ENCODE measurements at places on chromosomes 3 and 15.

DNA sequence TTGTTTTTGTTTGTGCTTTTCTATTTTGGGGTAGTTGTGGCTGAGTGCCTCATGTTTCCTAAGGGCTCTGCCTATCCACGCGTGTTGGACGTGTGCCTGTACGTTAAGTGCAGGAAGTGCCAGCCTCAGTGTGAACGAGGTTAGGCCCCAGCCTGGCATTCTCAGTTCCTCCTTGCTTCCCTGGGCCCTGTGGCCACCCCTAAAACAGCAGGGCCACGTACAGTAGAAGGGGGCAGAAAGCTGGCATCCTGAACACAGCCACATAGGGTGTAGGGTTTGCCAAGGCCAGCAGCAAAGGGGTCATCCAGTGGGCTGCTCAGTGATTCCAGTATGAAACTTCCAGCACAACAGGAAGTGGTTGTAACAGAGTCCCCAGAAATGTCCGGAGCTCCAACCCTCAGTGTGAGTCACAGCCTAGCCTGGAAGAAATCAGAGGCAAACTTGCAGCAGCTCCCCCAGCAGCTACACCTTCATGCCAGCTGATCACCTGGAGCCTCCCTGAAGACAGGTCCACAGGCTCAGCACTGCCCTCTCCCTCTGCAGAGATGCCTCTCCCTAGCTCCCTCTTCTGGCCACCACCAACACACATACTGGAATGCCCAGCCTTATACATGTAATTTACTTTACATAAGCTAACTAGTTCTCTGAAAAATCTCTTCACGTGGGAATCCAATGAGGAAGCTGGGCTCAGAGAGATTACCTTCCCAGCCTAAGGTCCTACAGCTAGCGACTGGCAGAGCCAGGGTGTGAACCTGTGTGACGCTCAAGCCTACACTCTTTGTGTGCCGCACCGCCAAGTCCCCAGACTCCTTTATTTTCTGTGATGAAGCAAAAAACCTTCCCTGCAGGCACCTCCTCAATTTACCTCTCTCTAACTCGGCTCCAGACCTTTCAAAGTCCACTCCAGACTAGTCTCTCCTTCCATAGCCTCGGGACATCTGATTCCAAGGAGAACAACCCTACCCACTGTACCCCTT, 26.6 kb downstream of the ILDR1 start:
- peak; percentile 29 for DNase-seq

GRCh38 chr15:66598095-66598815, 32.5 kb upstream of the LCTL start:
- DNase-seq = no peak

DNA sequence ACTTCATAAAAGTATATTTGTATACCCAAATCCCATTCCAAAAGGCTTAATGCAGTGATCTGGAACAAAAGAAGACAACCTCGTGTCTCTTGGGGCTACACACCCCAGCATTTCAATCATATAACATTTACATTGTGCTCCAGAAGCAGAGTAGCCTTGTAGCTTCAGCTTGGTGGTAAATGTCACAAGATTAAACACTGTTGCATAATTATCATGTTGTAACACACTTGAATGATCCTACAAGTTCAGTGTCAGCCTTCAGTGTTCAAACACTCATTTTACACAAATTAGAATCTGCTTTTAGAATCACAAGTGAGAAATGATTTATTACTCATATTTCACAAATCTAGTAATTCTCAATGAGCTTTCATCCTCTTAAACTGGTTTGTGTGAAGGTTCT, 122.6 kb downstream of the CNTN3 start:
- no peak for DNase-seq

DNA sequence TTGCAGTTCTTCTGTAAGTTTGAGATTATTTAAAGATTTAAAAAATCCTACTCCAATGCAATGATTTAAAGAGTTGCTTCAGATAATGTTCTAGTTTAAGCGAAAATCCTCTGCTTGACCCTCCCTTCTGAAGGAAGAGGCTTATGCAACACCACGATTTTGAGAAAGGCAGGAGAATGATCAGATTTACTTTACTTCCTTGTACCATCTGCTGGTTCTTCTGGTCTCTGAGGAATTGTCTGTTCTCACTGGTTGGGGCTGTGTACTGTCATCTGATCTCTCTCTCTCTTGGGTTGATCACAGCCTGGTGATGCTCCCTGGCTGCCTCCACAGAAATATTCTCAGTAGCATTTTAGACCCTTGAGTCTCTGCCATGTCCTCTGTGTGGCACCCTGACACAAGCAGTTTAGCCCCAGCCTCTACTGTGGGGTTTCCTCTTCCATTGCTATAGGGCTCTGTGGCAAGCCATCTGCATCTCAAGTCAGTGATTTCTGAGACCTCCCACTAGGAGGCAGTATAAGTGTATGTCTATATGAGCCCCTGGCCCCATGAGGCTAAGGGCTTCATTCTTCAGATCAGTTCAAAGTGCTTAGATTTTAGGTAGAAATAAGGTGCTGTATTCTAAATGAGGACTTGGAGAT, 50.8 kb upstream of the PLAAT1 start:
- no peak for DNase-seq

DNA sequence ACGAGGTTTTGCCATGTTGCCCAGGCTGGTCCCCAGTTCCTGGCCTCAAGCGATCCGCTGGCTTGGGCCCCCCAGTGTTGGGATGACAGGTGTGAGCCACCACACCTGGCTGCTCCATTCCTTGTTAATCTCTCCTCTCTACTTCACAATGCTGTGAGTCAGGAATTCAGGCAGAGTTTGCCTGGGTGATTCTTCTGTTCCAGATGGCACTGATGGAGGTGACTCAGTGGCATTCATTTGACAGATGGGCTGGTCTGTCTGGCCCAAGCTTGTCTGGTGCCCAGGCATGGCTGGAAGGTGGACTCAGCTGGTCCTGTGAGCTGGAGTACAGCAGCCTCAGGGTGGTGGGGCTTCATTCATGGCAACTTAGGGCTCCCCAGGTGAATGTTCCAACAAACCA, 43.2 kb downstream of the SLC6A20 start:
- DNase-seq = no peak

- no peak for DNase-seq
Measured at GRCh38 chr3:191216510-191216909, 17.5 kb downstream of the OSTN start.

DNA sequence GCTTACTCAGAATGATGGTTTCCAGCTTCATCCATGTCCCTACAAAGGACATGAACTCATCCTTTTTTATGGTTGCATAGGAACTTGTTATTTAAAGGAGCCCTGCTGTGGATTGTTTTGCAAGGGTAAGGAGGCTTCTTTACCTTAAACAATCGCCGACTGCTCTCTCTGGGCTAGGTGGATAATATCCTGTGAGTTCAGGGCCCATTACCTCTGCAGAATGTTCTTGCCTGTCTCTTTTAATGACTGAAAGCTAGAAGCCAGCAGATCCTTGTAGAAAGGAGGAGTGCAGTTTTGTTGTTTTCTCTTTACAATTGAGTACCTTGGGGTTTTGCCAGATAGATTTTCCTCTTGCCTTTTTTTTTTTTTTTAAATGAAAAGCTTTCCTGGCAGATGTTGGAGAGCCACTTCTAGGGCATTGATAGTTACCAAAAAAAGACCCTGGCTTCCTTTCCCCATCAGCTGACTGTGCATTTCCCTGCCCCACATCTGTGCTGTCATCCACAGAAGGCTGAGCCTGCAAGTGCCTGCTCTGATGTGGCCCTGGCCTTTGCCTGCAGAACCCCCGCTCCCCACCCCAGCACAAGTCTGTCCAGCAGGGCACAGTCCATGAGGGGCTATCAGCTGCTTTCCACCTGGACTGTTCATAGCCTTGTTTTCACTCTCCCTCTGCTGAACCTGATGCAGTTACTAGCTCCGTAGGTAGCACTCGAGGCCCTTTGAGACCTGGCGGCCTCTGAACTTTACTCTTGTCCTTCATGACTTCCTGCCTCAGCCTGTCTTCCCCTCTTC, 113.1 kb downstream of the CHCHD6 start:
- no peak for DNase-seq

DNA sequence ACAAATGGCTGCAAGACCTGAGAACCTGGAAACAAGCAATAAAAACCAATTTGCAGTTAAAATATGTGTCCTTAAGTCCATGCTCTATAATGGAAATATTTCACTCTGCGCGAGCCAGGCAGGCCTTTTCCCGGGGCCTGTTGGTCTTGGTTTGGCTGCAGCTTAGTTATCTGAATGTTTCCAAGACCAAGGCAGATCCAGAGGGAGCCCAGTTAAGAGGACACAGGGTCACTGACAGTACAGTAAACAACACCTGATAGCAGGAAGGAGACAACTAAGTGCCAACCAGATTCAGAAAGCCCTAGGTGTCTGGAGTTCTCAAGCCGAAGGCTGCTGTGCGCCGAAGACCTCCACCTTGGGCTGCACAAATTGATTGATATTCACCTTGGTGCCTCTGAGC, 32.8 kb downstream of the THSD4 start:
- DNase-seq = no peak

DNA sequence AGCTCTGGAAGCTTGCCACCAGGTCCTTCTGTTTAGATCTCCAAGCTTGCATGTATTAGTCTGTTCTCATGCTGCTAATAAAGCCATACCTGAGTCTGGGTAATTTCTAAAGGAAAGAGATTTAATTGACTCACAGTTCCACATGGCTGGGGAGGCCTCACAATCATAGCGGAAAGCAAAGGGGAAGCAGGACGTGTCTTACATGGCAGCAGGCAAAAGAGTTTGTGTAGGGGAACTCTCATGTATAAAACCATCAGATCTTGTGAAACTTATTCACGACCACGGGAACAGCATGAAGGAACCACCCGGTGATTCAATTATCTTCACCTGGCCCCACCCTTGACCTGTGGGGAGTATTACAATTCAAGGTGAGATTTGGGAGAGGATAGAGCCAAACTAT, 147.0 kb upstream of the PROK2 start:
- no peak for DNase-seq
